ENCODE measurements at places on chromosomes 6 and 20.

GRCh38 chr6:151388236-151388635 lies 3.1 kb downstream of the ZBTB2 start:
- DNase-seq = no peak

GRCh38 chr20:6636209-6637159 lies 131.0 kb upstream of the BMP2 start:
- no peak for DNase-seq

DNA sequence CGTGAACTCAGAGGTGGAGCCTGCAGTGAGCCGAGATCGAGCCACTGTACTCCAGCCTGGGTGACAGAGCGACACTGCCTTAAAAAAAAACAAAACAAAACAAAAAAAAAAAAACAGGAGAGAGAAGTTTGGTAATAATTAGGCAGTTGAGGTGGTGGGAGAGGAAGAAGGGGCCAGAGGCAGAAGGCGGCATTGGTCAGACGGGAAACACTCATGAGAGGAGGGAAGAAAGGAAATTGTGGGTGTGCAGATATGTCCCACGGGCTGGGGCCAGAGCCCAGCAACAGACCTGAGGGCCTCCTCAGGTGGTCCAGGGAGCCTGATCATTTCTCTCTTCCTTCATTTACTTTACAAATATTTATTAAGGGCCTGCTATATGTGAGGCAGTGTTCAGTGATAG lies 20.0 kb downstream of the SULF2 start:
- no peak for DNase-seq

DNA sequence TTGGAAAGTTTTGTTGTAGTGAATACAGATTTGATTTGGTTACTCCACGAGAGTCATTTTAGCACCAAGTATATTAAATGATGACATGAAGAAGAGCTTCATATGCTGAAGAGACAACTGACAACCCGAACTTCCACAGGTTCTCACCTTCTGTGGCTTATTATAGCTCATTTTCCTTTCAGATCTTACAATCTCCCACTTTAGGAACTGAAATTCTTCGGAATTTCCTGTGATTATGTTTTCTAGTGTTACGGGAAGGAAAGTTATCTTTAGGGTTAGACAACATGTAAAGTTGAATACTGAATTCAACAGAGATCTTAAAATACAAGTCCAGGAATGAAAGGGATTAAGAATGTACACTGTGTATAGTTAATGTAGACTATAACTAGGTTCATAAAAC lies 49.6 kb upstream of the TXNDC5 start:
- DNase-seq = no peak

- no peak for DNase-seq
These were observed 132.0 kb downstream of the LAMP5 start for GRCh38 chr20:9646375-9646774.

- no peak for DNase-seq
These were observed 5.6 kb upstream of the SYNE1 start for GRCh38 chr6:152642578-152643375.

DNA sequence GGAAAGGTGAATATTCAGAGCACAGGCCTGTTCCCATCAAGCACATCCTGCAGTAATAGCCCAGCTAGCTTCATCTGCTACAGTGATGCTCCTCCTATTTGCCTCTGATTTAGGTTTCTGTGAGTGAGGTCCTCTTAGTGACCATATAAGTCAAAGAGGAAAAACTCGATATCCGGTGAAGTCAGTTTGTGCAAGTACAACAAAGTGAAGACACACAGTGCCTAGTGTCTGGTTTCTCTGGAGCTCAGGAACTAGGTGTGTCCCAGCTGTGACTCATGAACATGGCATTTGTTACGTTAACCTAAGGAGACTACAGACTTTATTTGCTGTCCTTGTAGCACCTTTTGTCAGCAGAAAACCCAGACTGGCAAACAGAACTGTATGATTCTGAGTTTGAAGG lies 33.9 kb downstream of the EDN1 start:
- DNase-seq = no peak

DNA sequence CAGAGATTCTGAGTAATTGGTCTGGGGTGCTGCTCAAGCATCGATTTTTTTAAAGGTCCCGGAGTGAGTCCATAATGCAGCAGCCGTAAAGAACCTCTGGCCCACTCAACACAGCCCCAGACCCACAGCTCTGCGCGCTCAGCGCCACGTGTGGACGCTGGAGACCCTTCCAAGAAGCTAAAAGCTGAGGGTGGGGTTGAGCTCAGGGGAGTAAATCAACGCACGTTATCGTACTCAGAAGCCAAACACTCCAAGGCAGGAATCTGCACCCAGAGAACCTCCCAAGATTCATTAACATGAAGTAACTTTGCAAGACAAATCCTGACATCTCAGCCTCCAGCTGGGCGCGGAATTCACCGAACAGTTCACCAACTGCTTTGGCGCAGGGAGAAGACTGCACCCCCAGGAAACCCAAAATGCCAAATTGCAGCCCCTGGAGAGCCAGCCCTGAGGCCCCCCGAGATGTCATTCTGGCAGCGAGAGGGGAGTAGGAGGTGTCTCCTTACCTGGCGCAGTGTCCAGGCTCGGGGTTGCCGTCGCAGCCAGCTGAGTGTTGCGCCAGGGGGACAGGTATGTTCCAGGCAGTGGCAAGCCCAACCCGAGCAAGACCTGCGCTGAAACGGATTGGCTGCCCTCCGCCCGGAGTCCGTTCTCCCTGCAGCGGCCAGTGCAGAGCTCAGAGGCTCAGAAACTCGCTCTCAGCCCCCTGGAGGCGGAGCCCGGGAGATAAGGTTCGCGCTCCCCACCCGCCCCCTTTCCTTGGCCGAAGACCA lies at the start of gene COL21A1:
TSS of gene COL21A1 (minus strand) at position 700 of the 773 bp plus-strand sequence. CDS start 64,962 bp downstream, outside the sequence.
- peak; percentile 84 for DNase-seq

DNA sequence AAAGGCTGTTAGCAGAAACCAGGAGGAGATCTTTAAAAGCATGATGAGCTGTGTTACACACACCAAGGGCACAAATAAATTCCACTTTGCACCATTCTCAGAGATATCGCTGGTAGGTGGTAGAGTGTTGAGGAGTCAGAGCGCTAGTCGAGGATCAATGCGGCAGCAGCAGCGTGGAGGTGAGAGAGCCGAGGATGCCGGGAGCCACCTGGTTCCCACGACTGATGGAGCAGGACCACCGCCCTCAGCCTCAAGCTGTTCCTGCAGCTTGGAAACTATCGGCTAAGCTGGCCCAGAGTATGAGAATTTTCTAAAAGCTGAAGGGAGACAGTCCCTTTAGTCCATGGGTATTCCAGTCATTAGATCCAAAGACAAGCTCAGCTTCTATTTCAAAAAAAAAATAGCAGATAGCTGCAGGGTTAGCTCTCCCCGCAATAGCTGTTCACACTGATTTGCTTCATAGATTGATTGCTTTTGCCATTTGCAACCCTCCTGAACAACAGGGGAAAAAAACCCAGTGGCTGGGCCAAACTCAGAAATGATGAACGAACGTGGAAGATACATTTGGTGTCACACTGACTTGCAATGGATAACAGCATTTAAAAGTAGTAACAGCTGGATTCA lies 106.2 kb downstream of the LCA5 start:
- DNase-seq = no peak

DNA sequence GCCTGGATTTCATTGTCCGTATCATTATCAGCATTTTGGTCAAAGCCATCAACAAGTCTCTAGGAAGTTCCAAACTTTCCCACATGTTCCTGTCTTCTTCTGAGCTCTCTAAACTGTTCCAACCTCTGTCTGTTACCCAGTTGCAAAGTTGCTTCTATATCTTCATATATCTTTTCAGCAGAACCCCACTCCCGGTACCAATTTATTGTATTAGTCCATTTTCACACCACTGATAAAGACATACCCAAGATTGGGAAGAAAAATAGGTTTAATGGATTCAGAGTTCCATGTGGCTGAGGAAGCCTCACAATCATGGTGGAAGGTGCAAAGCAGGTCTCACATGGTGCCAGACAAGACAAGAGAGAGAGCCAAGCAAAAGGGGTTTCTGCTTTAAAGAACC lies 293.2 kb downstream of the EPM2A start:
- DNase-seq = no peak

GRCh38 chr6:162217811-162218493 lies 509.6 kb downstream of the PRKN start:
- no peak for DNase-seq

- DNase-seq = no peak
These were observed 91.8 kb downstream of the CAP2 start for GRCh38 chr6:17485181-17485580.

- DNase-seq = peak; percentile 89
These were observed 93.3 kb downstream of the SNX5 start for GRCh38 chr20:17875106-17875980.

- DNase-seq = no peak
These were observed 10.2 kb downstream of the SYNDIG1 start for GRCh38 chr20:24479595-24479994.

DNA sequence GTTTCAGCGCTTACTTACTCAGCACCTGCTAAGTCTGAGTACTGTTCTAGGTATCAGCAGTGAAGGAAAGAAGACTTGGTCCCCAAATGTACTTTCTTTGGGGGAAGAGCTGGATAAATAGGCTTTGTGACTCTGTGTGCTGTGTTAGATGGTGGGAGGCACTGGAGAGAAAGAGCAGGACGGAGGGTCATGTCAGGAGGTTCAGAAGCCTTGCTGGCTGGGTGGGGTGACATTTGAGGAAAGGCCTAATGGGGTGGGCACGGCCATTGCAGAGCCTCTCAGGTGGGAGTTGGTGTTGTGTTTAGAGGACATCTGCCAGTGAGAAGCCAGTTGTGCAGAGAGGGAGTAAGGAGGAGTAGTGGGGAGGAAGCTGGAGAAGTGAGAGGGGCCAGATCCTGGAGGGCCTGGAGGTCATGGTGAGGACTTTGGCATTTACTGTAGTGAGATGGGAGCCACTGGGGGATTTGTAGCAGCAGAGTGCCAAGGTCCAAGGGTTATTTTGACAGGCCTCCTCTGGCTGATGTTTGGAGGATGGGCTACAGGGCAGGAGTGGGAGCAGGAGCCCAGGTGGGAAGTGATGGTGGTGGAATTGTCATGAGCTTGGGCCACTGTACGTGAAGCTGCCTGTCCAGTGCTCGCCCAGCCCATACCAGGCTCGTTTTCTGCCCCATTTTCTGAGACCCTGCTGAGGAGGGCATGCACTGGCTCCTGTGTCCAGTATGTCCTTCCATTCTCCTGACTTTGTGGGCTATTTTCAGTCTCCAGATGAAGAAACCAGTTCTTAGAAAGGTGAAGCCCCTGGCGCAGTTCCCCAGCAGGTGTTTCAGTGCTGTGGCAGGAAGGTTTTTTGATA lies 886 bp downstream of the SDCBP2 start:
- peak; percentile 43 for DNase-seq

- DNase-seq = no peak
These were observed 20.7 kb downstream of the SERPINB6 start for GRCh38 chr6:2950713-2951112.

GRCh38 chr20:17871886-17872285 lies 96.7 kb downstream of the SNX5 start:
- no peak for DNase-seq

DNA sequence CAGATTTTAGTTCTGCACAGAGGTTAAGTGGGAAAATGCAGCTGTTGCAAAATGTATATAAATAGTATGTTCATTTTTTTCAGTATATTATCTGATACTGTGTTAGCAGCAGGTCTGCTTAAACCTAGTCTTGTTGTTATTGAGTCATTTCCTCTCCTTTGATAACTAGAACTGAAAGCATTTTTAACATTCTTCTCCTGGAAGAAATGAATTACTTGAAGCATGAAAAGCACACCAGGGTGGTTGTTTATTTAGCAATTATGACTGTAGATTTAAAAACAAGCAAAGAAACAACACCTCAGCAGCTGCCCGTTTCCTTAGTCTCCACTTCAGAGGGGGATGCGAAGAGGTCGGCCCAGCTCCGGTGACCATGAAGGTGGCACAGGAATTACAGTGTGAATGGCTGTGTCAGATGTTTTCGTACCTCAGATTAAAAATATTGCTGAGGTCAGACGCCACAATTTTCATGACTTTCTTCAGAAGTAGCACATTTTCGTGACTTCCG lies 53.5 kb downstream of the GOPC start:
- DNase-seq = no peak

GRCh38 chr20:35012227-35013069 lies 56.8 kb downstream of the MYH7B start:
- DNase-seq = peak; percentile 78

DNA sequence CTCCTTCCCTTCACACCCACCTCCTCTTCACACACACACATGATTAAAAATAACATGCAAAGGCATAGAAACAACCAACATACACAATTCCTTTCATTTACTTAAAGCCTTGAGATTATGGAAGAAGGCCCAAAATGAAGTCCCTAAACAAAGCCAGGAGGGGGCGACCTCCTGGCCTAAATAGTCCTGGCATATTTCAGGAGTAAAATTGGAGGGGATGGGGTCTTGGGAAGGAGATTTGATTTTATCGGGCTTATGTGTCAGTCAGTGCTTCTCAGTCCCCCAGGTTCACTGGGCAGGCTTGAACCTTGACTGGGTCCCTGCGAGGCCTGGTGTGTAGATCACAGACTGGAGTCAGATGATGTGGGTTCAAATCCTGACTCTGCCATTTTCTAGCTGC lies 266.4 kb downstream of the SAMD5 start:
- no peak for DNase-seq

DNA sequence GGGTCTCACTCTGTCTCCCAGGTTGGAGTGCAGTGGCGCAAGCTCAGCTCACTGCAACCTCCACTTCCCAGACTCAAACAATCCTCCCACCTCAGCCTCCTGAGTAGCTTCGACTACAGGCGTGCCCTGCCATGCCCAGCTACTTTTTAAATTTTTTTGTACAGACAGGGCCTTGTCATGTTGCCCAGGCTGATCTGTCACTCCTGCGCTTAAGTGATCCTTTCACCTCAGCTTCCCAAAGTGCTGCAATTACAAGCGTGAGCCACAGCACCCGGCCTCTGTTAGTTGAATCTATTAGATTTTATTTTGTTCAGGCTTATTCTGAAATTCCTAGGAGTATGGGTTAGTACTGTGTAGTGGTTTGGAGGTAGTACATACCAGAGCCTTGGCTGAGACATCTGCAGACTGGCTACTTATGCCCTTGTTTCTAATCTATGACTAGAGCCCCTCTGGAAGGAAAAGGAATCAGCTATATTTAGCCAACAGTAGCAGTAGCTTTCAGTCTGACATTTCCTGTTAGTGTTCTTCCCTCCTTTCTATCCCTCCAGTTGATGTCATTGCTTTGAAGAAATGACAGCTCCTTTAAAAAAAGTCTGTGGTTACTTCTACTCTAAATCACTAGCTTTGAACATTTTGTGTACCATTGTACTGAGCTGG lies 74.4 kb downstream of the ITCH start:
- DNase-seq = no peak

GRCh38 chr6:131998255-131998982 lies 47.2 kb upstream of the CCN2 start:
- DNase-seq = no peak

DNA sequence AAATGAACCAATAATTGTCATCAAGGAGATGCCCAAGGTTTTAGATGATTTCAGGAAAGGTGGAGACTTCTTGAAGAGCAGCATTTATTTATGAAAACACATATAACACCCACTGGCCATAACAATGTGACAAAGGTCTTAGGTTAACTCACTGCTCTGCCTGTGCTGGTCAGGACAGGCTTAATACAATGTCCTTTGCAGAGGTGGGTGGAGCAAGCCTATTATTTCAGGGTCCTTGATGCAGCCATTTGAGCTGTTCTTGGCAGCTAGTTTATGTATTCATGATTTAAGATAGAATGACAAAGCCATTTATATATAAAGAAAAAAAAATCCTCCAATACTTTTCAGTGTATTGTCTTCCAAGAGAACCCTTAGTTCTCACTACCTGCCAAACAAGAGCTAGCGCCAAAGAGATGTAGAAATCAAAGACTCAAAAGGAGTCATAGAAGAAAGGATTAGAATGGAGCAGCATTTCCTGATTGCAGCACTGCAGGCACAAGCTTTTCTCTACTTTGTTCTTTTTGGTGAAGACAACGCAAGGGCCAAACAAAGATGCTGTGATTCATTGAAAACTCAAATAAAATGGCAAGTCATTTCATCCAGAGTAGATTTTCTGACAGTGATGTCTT lies 124.3 kb upstream of the TSHZ2 start:
- DNase-seq = no peak

Data from posterior vena cava (tissue), 2 donors.